ENCODE measurements at places on chromosomes 6 and 20.

DNA sequence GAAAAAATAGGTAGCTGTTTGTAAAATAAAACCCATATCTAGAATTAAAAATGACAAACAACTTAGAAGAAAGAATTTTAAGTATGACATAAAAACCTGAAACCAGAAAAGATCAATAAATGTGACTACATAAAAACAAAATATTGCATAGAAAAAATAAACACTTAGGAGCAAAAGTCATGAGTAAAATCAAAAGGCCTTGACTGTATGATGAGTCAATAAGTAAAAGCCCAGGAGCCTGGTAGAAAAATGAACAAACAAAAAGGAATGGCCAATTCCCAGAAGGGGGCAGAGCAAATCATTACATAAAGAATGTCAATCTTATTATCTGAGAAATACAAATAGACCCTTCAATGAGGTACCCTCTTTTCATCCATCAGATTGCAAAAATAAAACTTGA lies 20.7 kb upstream of the ENPP1 start:
- DNase-seq: no peak

GRCh38 chr20:18527339-18527738 lies 19.6 kb downstream of the SEC23B start:
- DNase-seq: no peak

- no peak for DNase-seq
Measured at GRCh38 chr6:157092736-157093135, 230.6 kb downstream of the TMEM242 start.

- no peak for DNase-seq
Measured at GRCh38 chr6:139642346-139642745, 267.9 kb upstream of the CITED2 start.

DNA sequence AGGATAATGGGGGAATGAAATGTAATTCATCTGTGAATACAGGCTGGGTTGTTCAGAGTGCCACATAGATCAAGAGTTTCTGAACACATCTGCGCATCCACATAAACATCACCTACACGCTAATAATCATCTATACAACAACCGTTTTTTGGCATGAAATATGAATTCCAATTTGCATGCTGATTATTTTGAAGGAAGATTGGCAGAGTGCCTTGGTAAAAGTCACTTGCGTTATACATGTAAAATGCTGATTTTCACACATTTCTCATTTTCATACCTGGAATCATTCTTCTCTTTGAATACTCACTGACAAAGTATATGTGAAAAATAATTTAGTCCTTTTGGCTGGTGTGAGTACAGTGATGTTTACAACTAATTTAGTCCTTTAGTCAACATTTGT lies 17.7 kb downstream of the COL9A1 start:
- no peak for DNase-seq

DNA sequence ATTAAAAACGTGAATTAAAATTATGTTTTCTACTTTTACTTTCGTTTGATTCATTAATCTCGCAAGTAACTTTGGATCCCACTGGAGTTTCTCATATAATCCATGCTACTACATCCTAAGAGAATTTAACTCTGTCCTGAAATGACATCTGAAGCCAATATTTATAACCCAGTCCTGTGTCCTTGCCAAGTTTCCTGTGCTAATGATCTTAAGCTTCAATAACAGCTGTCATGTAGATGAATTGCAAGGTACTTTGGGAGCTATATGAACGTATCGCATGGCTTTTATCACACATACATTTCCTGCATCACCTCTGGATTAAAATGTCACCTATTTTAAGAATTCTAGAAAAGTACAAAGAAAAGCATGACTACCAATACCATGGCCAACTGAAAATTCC lies 833.8 kb upstream of the CITED2 start:
- DNase-seq: no peak

- no peak for DNase-seq
Measured at GRCh38 chr6:166769648-166770047, 142.6 kb upstream of the RPS6KA2 start.

- DNase-seq: no peak
Measured at GRCh38 chr20:43190332-43190953, 737 bp upstream of the PTPRT start.

DNA sequence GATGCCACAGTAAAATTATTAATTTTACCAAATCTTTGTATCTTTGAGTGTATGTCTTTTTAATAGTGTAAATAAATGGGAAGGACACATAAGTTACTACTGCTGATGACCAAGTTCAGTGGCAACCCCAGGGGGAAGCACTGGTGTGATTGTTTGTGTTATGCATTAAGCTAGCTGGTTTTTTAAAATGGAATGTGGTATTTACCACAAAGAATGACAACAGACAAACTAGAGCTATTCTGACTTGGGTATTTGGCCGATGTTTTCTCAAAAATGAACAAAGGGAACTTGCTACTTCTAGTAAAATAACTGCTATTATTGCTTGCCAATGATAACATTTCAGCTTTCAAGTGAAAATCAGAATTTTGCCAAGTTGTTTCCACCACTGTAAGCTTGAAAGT lies 2.9 kb downstream of the FNDC1 start:
- no peak for DNase-seq

DNA sequence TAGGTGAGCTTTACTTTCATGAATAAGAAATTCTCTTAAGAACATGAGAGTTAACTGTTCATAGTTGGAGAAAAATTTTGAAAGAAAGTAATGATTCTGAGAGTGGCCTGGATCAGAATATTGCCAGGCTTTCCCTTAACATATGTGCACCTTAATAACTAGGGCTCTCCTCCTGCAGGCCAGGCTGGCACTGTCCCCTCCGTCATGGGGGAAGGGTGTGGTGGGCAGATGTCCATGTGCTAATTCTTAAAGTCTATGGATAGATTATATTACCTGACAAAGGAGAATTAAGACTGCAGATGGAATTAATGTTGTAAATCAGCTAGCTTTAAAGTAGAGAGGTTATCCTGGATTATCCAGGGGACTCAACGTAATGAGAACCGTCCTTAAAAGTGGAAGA lies 10.9 kb upstream of the KLHL32 start:
- no peak for DNase-seq

DNA sequence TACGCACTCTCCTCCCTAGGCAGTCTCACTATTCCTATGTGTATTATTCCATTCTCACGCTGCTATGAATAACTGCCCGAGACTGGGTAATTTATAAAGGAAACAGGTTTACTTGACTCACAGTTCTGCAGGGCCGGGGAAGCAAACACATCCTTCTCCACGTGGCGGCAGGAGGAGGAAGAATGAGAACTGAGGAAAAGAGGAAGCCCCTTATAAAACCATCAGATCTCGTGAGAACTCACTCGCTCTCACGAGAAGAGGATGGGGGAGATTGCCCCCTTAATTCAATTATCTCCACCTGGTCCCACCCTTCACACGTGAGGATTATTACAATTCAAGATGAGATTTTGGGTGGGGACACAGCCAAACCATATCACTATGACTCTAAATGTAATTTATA lies 61.9 kb downstream of the ECT2L start:
- DNase-seq: no peak

DNA sequence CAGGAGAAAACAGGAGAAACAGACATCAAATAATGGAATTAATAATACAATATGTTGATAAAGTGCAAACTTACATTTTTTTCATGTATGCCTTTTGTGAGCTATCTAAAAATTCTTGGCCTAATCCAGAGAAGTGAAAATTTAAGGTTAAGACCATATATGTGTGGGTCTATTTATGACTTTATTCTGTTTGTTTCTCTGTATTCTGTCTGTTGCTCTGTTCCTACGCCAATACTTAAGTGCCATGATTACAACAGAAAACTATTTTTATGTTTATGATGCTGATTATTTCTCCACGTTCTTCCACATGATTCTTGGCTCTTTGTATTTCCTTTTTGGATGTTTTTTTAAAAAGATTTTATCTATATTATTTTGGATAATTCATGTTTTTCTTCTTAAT lies 109.6 kb upstream of the MAP3K4 start:
- DNase-seq: no peak

- no peak for DNase-seq
Measured at GRCh38 chr20:24870881-24871280, 78.2 kb upstream of the CST7 start.

- DNase-seq: no peak
Measured at GRCh38 chr6:105806486-105806920, 279.6 kb upstream of the PRDM1 start.

- DNase-seq: no peak
Measured at GRCh38 chr6:31901415-31901952, 402 bp downstream of the ZBTB12 start.

DNA sequence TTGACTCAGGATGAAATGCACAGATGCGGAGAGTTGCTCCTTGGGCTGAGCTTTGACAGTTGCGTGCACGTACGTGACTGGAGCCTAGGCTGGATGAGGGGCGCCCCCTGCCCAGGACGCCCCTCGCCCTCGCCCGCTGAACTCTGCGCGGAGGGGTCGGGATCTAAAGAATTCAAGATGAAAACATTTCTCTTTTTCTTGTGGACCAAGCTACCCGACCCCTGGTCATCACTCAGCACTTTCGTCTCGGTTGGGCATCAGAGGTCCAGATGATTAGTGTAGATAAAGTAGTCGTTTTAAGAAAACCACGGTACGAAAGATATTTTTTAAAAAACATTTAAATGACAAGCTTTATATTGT lies 700 bp downstream of the DTD1 start:
- DNase-seq: no peak

DNA sequence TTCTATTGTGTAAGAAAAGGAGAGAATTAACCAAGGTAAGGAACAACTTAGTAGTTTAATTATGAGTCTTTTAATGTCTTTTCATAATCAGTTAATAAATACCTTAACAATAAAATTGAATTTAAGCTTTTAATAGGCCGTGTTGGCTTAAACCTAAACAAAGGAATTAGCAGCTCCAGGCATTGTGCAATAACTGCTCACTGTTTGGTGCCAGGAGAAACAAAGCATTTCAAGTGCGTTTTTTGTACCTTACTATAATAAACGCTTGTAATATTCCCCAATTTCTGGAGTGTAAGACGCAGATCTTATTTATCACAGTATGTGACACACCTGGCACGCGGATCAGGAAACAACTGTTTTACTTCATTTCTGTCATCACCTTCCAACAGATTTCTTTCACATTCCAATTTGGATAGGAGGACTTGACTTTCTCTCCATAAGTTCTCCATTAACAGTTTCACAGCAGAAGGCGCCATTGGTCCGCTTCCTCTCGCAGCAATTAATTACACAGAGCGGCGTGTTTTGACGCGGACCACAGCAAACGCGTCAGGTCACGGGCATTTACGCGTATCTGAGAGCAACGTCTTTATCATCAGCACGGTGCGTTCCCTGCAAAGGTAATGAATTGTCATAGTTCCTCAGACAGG lies 335.8 kb upstream of the NT5E start:
- DNase-seq: no peak

- DNase-seq: no peak
Measured at GRCh38 chr20:17834804-17835203, 133.8 kb downstream of the SNX5 start.

DNA sequence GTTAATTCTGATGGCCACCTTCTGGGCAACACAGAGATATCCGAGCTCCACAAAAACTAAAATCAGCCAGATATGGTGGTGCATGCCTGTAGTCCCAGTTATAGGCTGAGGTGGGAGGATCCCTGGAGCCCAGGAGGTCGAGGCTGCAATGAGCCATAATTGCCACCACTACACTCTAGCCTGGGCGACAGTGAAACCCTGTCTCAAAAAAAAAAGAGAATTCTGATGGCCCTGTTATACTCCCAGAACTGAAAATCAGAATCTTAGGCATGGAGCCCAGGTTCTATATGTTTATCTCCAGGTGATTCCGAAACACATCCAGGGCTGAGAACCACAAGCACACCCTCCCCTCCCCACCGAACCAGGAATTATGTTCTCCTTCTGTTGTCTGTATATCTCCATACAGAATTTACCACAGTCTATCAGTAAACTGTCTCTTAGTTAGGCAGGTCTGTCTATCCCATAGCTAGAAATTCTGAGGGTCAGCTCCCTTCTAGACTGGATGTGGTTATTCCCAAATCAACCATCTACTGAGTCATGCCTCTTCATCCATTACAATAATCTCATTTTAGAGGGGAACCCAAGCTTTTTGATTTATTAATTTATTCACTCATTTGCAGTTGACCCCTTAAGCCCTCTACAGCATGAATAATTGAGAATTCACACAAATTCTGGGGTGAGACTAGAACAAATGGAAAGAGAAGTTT lies 24.8 kb upstream of the CCND3 start:
- no peak for DNase-seq

DNA sequence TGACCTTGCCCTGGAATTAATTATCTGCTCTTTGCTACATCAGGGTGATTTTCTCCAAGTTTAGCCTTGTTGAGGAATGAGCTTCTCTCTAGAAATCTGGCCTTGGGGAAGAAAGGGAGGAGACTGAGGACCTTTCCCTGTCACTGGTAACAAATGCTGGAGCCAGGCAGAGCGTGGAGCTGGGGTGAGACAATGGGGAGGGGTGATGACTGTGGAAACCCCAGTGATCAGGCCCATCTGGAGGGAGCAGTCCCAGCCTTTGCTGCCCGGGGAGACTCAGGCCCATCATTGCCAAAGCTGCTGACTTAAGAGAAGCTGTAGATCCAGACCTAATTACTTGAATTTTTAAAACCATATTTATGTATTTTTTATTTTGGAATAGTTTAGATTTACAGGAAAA lies 31.3 kb downstream of the BCAS4 start:
- DNase-seq: no peak

GRCh38 chr20:1830240-1830639 lies 65.0 kb upstream of the SIRPA start:
- DNase-seq: no peak

GRCh38 chr6:34465531-34466241 lies at the start of gene PACSIN1:
Gene PACSIN1, plus strand, starts transcription at chr6:34466076. Its CDS starts 60,230 bp downstream, at chr6:34526306.
- no peak for DNase-seq

DNA sequence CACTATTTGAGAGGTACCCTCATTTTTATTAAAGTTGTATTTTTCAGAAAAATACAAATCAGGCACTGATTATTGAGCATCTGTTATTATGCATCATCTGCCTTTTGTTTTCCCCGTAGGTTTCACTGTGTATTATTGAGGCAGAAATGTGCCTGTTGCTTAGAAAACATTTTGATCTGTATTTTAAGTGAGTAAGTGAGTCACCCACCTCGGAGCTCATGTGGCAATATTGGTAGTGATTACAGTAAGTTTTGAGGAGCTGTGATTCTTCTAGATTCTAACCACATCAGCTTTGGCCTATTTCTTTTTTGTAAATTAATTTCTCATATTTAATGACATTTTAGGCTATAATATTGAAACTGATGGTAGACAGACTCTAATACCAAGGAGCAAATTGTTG lies 59.6 kb upstream of the LAMP5 start:
- DNase-seq: no peak

GRCh38 chr6:43006251-43006650 lies 7.5 kb downstream of the MEA1 start:
- DNase-seq: no peak

GRCh38 chr6:42103216-42103615 lies 39.2 kb downstream of the C6orf132 start:
- no peak for DNase-seq

DNA sequence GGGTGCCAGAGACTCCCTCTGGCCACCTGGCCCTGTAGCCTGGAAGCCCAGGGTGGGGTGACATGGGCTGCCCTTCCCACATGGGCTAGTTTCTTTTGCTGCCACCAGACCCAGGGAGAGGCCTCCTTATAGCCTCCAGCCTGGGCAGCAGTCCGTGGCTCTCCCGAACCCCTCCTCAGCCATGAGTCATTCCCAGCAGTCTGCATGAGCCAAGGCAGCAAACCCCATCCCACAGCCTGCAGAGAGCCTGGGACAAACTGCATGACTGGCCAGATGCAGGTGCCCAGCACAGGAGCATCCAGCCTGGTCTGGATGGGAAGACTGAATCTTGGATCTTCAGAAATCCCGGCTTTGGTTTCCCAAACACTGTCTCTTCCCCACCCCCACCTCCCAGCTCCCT lies 75.7 kb downstream of the MRPL14 start:
- no peak for DNase-seq
